ENCODE measurements at places on chromosomes 7 and 10. TPM values are rescaled to one million over a fixed set of nuclear protein-coding genes. Genes with fewer than 3 reads are reported as not detected.

Gene LRMDA
- total RNA-seq = 23.2 TPM

DNA sequence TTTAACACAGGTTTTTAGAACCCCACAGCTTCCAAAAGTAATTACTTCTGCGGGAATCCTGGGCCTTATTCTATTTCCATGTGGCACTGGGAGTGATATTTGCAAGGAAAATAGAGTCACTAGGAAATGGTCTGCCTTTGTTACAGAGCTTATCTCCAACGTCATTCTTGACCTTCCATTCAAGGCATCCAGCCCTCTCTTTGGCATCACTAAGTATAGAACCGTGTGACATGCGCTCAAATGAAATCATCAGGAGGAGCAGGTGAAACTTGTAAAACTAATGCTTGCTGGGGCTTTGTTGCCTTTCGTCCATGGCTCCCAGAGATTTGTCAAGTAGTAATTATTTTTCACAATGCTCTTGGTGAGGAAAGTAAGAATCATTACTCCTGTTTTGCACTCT lies 73.4 kb downstream of the PAPSS2 start:
- DNase-seq = no peak

GRCh38 chr10:61643316-61643751 lies 19.4 kb upstream of the CABCOCO1 start:
- no peak for DNase-seq

DNA sequence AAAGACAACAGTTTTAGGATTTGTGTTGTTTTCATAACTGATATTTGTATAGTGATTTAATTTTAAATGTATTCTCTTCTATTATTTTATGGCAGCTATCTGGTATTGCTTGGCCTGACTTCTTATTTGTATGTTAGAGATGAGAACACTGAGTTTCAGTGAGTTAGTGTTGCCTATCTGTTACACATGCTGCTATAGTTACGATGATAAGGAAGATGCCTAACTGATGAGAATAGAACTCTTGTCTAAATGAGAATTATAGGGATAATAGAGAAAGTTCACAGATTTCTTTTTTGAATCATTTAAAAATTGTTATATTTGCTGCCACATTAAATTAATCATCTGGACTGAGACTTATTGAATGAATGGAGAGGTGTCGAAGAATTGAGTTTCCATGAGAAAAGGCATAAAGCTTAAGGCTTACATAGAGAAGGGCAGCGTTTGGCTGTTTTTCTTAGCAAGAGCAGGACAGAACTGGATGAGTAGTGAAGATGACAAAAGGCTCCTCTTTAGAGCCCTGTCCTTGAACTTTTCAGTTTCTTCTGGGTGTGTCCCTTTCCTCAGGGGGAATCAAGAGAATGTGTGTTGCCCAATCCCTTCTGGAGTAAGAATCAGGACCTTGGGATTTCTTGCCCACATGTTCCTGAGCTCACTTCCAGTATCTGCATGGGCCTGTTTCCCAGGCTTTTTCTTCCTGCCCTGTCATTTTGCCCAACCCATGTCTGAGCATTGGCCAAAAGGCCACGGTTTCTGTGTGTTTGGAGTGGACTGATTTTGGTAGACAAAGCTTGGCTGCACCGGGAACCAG lies 195.6 kb upstream of the CSTF2T start:
- no peak for DNase-seq
